SK-N-DZ (cell line): ENCODE measurements at places on chromosomes 5 and 9.

- DNase-seq = no peak
Measured at GRCh38 chr5:74949976-74950375, 83.8 kb upstream of the FAM169A start.

GRCh38 chr5:97726106-97726505 lies 543.1 kb upstream of the RIOK2 start:
- no peak for DNase-seq

- DNase-seq = no peak
Measured at GRCh38 chr9:113125386-113126035, 25.3 kb upstream of the SLC31A2 start.

- no peak for DNase-seq
Measured at GRCh38 chr5:100877274-100877673, 25.8 kb downstream of the ST8SIA4 start.

DNA sequence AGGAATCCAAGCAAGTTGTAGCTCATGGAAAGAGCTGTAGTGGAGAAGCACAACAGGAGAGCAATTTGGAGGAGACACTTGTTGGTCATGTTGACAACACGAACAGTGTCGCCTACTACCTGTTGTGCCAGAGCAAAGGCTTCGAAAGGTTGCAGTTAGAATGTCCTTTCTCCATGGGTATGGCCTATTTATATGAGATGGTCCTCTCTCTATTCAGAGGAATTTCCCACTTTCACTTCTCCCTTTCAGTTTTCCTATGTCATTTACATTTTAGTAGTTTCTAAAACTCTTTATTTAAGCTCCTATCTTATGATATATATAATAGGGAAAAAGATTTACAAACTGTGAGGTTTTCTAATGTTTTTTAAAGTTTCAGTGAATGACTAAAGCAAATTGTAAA lies at the start of gene IFNB1:
Gene IFNB1 (minus strand): TSS at position 162 of the 400 bp plus-strand sequence. CDS start 73 bp downstream, at position 89.
- DNase-seq = no peak

GRCh38 chr5:144467792-144468191 lies 297.1 kb downstream of the KCTD16 start:
- peak; percentile 78 for DNase-seq

DNA sequence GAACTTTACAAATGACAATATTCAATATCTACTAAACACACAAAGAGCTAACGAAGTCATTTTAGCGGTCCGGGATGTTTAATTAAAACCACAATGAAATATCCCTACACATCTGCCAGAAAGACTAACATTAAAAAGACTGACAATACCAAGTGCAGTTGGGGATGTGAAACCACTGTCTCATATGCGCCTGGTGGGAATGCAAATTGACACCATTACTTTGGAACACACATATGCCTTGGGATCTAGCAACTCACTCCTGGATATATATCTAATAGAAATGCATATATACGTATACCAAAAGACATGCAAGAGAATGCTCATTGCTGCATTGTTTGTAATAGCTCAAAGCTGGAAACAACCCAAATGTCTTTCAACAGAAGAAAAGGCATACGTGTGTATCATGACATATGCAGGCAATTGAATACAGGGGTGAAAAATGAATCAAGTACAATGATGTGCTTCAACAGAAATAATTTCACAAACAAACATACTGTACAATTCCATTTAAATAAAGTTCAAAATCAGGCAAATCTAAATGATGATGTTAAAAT lies 153.3 kb downstream of the CARTPT start:
- DNase-seq = no peak

DNA sequence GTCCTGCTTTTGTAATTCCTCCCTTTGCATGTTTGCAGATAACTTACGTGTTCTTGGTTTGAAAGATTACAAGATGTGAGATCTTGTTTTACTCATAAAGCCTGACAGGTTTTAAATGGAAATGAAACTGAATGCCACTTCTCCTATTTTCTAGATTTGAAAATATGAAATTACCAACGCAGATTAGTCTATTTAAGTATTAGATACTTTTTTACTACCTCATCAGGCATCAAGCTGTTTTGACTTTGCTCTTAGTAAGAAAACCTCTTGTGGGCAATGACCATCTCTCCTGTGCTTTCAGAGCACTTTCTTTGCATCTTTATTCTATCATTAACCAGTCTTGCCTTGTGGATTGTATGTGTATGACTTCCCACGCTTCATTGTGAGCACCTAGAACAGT lies 3.5 kb downstream of the DMXL1 start:
- DNase-seq = no peak

- no peak for DNase-seq
Measured at GRCh38 chr5:113062869-113063508, 86.4 kb downstream of the DCP2 start.

DNA sequence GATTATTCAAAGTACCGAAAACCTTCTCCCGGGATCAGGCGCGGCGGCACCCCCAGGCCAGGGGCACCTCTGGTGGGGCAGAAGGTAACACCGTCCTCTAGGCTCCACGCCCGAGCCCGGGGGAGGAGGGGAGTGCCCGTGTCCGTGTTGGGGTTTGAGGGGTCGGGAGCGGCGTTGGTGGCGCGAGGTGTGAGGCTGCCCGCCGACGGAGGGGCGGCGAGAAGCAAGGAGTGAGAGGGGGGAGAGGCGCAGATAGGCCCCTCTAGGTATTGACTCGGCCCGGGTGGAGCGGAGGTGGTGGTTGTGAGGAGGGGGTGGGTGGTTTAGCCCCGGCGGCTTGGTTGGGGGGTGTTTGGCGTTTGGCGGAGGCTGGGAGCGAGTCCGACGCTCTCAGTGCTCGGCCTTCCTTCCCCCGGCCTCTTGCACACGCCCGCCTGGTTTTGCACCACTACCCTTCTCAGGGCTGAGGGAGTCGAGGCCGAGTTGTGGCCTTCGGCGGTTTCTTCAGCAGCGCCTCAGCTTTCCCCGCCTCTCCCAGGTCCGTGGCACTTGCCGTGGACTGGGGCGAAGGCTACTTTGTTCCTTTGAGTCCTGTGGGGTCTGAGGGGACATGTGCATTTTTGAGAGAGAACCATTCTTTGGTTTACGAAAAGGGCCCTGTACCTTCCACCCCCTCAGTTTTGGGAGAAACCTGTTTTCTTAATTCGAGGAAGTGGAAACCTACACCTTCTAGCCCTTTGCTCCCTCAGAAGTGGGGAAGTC lies 450 bp downstream of the GPBP1 start:
- peak; percentile 33 for DNase-seq

- no peak for DNase-seq
Measured at GRCh38 chr9:18126831-18127498, 347.0 kb upstream of the ADAMTSL1 start.

GRCh38 chr9:104872656-104873488 lies 55.1 kb downstream of the ABCA1 start:
- DNase-seq = no peak

- DNase-seq = no peak
Measured at GRCh38 chr9:137441935-137442321, 771 bp upstream of the ENTPD8 start.

DNA sequence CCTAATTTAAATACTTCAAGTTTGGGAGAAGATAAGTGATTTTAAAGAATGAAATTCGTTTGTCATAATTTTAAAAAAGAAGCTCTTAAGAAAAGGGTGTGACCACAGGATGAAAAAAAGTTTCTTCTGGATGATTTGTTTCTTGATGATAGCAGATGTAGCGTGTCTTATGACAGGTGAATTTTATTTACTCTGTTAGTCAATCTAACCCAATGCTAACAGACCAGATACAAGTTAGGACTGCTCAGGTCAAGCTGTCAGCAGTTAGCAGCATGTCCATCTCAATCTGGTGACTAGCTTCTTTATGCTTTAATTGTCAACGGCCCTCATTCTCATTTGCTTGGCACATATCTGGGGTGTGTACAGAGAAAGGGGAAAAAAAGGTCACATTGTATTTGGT lies 456.0 kb downstream of the BNC2 start:
- DNase-seq = no peak

- no peak for DNase-seq
Measured at GRCh38 chr5:16656561-16657191, 39.9 kb upstream of the RETREG1 start.

- DNase-seq = no peak
Measured at GRCh38 chr5:135317286-135317685, 81.7 kb downstream of the MACROH2A1 start.

- DNase-seq = no peak
Measured at GRCh38 chr9:100652850-100653249, 75.0 kb downstream of the CAVIN4 start.

DNA sequence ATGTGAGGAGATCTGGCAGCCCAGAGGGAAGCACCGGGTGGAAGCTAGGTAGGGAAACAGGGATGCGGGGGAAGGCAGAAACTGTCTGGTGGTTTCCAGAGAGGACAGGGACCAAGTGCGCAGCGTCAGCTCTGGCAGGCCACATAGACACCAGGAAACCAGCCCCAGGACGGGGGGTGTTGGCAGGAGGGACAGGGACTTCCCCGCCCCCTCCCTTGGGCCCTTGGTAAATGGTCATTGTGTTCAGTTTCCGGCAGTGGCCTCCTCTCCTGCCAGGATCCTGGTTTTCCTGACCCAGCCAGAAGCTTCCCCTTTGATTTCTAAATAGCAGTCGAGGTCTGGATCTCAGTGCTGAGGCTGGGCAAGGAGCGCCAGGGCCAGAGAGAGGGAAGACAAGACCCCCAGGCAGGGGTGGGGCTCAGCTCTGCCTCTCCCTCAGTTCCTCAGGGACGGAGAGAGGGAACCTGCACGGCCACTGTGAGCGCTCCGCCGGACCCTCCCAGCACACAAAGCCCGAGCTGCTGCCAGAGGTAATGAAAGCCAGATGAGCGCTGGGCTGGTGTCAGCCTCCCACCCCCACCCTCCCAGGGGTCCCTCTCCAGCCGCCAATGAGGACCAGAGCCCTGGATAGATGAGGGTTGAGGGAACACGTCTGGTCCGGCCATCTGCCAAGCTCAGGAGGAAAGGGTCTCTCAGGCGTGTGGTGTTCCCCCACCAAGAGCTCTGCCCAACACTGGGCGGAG lies 1.8 kb downstream of the RALGDS start:
- DNase-seq = peak; percentile 94

DNA sequence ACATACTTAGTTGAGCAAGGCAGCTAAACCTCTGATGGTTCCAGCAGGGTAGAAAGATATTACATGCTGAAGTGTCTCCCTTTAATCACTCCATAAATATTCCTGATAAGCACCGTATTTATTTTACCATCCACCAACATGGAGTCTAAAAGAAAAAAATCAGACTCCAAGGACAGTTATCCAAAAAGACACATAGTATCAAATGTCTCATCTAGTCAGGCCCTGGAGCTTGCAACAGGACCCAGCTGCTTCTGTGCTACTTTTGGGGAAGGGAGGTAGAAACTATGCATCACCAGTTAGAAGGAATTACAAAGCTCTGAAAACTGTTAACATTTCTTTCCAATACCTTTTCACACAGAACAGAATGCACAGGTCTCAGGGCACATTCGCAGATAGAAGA lies 88.1 kb downstream of the S1PR3 start:
- no peak for DNase-seq

DNA sequence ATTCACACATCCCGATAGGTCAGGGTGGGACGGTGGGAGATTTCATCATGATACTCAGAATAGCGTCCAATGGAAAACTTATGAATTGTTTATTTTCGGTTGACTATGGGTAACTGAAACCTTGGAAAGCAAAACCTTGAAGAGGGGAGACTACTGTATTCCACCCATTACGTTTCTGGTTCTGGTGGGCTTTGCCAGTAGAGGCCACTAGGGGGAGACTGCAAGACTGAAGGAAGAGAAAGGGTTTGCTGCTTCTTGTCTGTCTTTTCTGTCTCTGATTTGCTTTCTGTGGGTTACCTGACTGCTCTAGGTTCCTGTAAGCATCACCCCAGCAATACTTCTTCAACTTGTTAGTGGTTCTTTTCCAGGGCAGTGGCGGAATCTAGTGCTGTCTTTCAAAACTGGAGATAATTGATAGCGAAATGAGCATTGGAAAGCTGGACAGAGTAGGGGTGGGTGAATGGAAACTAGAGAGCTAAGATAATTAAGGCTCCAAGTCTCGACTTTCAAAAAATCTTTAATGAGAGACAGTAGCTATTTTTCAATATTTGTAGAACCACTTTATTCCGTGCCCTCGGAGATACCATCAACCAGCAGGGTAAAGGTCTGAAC lies 27.0 kb downstream of the GRIN3A start:
- no peak for DNase-seq

DNA sequence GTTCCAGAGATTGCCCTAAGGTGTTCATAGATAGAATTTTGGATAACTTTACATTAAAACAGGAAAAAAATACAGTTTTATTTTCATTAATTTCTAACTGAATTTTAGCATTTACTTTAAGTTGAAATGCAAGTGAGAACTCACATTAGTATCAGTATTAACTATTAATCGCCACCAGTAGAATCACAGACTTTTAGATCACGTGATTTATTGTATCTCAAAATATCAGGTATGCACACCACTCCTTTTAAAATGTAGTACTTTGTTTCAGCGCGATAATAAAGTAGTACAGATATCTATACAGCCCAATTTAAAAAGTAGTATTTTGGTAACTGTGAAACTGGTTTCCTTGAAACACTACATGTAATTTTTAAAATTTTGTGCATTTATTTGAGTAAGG lies 978.7 kb downstream of the DNAH5 start:
- DNase-seq = no peak

GRCh38 chr5:17257705-17258273 lies 40.4 kb downstream of the BASP1 start:
- DNase-seq = no peak

GRCh38 chr5:132011622-132012343 lies at the start of gene ACSL6:
ACSL6 (minus strand) TSS chr5:132011658; CDS start chr5:132011553, 105 bp downstream.
- no peak for DNase-seq

DNA sequence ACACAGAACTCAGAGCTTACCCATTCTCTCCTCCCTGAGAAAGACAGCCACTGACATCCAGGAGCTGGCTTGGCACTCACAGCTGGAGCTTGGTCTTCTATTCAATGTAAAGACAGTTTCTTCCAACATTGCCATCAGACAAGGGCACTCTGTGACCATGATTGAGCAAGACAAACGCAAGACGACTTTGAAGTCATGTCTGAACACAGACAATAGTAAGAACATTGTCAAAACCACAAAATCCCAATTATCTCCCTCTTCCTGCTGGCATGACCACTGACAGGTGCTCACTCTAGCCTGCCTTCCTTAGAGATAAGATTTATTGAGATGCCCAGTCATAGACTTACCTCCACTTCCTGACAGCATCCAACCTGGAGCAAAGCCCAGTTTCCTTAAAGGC lies 328.0 kb downstream of the MSX2 start:
- no peak for DNase-seq

GRCh38 chr5:92309336-92309991 lies 926.3 kb upstream of the ARRDC3 start:
- peak; percentile 20 for DNase-seq

DNA sequence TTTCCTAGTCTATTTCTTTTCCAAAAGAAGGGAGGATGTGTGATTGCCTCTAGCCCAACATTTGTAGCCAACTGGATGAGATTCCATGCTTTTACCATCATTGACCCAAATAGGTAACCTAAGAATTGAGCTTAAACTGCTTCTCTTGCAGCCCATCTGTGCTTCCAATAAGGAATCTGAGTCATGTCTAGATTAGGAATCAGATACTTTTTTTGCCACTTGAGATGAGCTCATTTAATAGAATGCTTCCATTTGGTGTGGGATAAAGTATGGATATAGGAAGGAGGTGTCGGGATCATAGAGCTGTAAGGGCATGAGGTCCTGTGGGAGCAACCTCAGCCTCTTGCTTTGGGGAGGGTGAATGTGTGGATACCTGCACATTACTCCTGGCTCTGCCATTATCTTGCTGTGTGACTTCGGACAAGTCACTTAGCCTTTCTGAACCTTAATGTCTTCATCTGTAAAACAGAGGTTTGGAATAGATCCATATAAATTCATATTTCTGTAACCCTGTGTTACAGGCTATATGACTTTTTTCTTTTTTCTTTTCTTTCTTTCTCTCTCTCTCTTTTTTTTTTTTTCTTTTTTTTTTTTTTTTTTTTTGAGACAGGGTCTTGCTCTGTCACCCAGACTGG lies 56.2 kb downstream of the MAP1B start:
- DNase-seq = no peak

GRCh38 chr9:104494808-104495207 lies 9.3 kb upstream of the OR13F1 start:
- DNase-seq = no peak
